ENCODE measurements at places on chromosomes 5 and 9. TPM values are rescaled to one million over a fixed set of nuclear protein-coding genes. Genes with fewer than 3 reads are reported as not detected.

DNA sequence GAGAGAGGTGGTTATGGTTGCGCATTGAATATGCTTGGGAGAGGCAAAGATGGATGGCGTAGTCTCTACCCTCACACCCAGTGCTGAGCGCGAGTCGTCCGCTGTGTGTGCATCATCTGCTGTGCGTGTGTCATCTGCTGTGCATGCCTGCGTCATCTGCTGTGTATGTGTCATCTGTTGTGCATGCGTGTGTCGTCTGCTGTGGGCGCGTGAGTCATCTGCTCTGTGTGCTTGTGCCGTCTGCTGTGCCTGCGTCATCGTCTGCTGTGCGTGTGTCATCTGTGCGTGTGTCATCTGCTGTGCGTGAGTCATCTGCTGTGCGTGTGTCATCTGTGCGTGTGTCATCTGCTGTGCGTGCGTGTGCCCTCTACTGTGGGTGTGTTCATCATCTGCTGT is 68.0 kb upstream of the IRX4 start:
- no peak for DNase-seq

GRCh38 chr5:79983618-79984017 is 7.4 kb downstream of the MTX3 start:
- no peak for DNase-seq

- no peak for DNase-seq
Measured at GRCh38 chr5:72246954-72247442, 73.0 kb downstream of the MRPS27 start.

DNA sequence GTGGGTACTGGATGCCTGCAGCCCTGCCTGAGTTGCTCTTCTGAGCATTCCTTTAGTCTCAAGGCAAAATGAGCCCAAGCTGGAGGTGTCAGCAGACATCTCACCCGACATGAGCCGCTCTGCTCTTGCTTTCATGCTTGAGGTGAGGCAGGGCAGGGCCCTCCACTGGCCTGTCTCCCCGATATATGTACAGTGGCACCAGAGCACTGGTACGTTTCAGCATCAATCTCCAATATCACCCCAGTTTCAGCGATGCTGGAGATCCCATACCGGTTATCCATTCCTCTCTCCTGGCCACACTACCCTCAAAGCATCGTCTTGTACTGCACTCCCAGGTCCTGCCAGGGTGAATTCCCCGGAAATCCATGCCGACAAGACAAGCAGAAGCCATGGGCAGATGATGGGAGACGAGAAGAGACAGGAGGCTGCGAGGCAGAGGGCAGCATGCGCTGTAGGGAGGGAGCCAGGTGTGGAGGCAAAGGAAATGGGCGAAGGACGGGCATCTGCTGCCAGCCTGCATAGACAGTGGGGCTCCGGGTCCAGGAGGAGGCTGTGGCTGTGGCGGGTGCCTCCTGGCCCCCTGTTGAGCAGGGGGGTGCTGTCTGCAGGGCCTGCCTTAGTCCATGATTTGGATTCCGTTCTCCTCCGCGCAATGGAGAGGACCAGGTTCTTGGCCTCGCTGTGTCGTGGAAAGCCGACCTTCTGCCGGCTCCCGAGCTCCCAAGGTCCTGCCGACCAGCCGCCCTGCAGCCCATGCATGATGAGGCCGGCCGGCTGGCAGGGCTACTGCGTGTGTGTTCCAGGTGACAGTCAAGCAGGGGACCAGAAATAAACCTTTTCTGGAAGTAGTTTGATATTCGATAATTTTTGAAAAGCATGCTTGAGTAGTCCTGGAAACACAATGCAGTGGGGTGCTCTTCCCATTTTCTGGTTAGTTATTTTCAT is 152.2 kb upstream of the IRX2 start:
- DNase-seq = no peak

STPG3 gene
- total RNA-seq = not detected

NUTM2F gene
- not detected for total RNA-seq
